ENCODE measurements at places on chromosomes 3 and 15.

DNA sequence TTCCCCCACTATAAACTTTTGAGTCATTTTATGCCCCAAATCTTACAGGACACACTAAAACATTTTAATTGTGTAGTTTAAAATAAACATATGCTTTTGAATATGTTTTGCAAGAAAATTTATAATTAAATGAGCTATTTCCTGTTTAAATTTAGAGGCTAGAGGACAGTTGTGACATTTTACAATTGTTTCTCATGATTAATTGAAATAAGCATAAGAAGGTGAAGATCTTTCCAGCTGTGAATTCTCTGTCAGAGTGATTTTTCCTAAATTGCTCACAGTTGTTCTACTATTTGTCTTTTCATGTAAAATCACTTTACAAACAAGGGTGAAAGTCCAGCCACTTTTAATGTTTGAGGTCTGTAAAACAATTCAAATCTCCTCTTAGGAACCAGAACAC is 892.3 kb downstream of the CADM2 start:
- no peak for DNase-seq

DNA sequence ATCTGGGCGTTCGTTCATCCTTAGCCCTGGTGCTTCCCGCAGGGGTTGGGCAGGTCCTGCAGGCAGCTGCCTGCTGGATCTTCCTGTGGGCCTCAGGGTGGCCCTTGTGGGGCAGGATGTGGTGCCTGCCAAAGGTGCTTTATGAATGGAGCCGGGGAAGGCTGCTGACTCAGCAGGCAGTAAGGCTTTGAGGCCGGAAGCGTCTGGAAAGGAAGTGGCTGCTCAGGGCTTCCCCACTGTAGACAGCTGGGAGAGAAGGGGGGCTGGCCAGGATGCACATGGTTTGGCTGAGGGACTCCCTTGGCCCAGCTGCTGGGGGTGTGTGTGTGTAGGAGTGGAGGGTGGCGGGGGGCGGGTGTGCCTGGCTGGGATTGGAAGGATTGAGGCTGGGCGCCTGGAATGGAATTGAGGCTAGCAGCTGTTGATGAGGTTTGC is 12.9 kb downstream of the CD276 start:
- DNase-seq, result peak; percentile 86

GRCh38 chr3:61527011-61527410 is 34.4 kb upstream of the PTPRG start:
- no peak for DNase-seq

- peak; percentile 16 for DNase-seq
These were observed 413.7 kb upstream of the TBL1XR1 start for GRCh38 chr3:177610686-177611633.
